ENCODE measurements at places on chromosomes 16 and 17. TPM values are rescaled to one million over a fixed set of nuclear protein-coding genes. Genes with fewer than 3 reads are reported as not detected.

The WNT9B gene
- not detected for total RNA-seq

The STAC2 gene
- 7.1 TPM for total RNA-seq

The KLHL10 gene
- not detected for total RNA-seq

The CFAP20 gene
- total RNA-seq = 53.1 TPM

The UTS2R gene
- total RNA-seq = 0.06 TPM

The TUBG2 gene
- 23.3 TPM for total RNA-seq

The STAT5A gene
- total RNA-seq = 6.8 TPM

The FBXW10B gene
- 3.6 TPM for total RNA-seq

The ZG16B gene
- 0.66 TPM for total RNA-seq

The MRPL28 gene
- total RNA-seq = 127 TPM

Measured in A549 treated with dexamethasone at 1 μM for 4 hours (cell line).